ENCODE measurements at places on chromosomes 11 and 22. TPM values are rescaled to one million over a fixed set of nuclear protein-coding genes. Genes with fewer than 3 reads are reported as not detected.

MMP12 gene
- total RNA-seq, result not detected

GAB4 gene
- total RNA-seq, result not detected

DNA sequence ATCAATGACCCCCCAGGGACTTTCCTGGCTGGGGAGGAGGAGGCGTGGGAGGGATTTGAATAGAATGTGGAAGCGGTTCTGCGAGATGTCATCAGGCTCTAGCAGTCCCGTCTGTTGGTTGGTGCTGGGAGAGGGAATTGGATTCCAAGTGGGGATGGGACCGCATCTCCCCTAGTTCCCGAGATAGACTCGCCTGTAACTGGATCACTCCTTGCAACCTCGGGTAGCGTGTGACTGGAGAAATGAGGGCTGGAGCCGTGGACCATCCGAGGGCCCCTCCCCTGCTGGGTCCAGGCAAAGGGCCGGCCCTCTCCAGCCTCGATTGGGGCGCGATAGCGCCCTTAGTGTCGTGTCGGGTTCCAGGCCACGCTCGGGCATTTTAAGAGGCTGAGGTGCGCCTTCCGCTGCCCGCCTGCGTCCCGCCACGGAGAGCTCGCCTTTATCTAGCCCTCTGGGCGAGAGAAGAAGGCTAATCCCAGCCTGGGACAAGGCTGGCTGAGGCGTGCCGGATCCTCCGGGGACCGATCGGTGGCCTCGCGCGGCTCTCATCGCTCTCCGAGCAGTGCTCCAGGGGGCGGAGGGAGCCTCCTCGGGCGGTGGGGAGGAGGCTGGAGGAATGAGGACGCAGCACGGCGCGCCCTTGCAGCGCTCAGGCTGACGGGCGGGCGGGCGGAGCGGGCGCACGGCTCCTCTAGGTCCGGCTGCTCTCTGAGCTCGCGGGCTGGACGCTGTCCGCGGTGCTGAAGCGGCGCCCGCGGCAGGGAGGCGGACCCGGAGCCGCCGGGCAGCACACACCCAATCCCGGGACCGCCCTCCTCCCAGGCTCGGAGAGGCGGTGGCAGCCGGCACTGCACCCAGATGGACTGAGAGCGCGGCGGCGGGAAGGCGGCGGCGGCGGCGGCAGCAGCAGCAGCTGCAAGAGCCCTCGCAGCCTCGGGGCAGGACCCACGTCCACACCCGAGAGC lies 107.8 kb downstream of the OSBP2 start:
- peaks cover 43% of the 10 kb centered on the region for H3K27me3 ChIP-seq
- H3K4me1 ChIP-seq, result peaks cover 12% of the 10 kb centered on the region
- no peak overlapping the region for H3K4me3 ChIP-seq
- H3K27ac ChIP-seq, result no peak overlapping the region
- H3K36me3 ChIP-seq, result no peaks in the 10 kb centered on the region
- peak; percentile 75 for DNase-seq

- peaks cover 11% of the 10 kb centered on the region for H3K36me3 ChIP-seq
- H3K4me3 ChIP-seq, result no peak overlapping the region
- H3K4me1 ChIP-seq, result peaks cover 15% of the 10 kb centered on the region
- H3K27me3 ChIP-seq, result no peaks in the 10 kb centered on the region
Observed at GRCh38 chr11:43418197-43418596, 59.5 kb downstream of the TTC17 start.

DNA sequence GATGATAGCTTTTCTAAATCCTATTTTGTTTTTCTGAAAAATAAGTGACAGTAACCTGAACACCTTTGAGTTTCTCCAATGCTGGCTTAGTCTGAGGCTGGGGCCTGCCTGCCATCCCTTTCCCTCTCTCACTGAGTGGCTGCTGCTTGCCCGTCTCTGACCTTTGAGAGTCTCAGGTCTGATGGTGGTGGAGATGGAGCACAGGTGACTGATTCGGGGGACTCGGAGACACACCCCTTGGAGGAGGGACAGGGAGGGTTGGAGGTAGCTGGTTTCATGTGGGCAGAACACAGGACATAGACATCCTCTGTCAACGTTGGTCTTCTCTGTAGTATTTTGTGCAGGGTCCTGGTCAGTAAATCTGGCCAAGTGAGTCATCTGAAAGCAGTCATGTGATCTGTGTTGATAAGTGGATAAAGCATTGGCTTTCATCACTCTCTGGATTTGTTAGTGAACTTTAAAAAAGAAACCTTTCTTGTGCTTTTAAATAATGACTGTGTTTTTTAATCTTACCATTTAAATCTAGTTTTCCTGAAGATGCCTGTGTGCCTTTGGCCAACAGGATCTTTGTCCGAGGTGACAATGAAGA lies 47.1 kb upstream of the CLDN5 start:
- no peaks in the 10 kb centered on the region for H3K36me3 ChIP-seq
- peaks cover 5% of the 10 kb centered on the region for H3K27me3 ChIP-seq
- no peak overlapping the region for H3K4me3 ChIP-seq

DNA sequence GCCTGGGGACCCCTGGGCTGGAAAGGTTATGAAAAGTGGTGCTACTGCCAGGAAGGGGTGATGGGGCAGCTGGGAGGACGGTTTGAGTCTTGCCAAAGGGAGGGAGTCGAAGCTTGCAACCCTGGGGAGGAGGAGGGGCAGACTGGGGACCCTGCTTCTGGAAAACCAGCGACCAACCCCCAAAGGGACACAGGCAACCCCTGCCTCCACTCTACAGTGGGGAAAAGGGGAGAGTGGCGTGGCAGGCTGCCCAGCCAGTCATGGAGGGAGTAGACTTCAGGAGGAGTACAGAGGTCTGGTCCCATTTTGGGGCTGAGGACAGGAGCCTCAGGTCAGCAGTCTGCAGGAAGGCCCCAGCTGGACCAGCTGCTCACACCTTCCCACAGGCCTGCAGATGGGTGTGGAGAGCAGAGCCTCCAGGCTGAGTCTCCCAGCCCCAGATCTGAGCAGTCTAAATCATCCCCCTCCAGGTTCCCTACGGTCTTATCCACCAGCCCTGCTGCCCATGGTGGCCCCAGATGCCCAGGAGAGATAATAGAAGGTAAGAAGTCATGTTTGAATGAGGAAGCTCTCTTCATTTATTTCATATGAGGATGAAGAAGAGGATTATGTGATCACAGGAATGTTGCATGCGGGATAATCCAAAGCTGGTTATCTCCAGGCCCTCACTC lies 3.3 kb downstream of the DDT start:
- no peak overlapping the region for H3K4me3 ChIP-seq
- H3K36me3 ChIP-seq, result peaks cover 26% of the 10 kb centered on the region
- DNase-seq, result no peak
- peaks cover 11% of the 10 kb centered on the region for H3K4me1 ChIP-seq
- H3K27ac ChIP-seq, result no peak overlapping the region

GRCh38 chr11:61069427-61069826 lies 32.9 kb upstream of the CD5 start:
- no peak overlapping the region for H3K4me3 ChIP-seq
- H3K36me3 ChIP-seq, result peaks cover 15% of the 10 kb centered on the region
- DNase-seq, result peak; percentile 35
- H3K27ac ChIP-seq, result peak overlapping the region; percentile 29
- H3K4me1 ChIP-seq, result peaks cover 72% of the 10 kb centered on the region

GRCh38 chr11:126360049-126360446 lies 4.6 kb downstream of the ST3GAL4 start:
- H3K36me3 ChIP-seq, result no peaks in the 10 kb centered on the region
- H3K4me1 ChIP-seq, result peaks cover 15% of the 10 kb centered on the region
- H3K27me3 ChIP-seq, result no peaks in the 10 kb centered on the region
- no peak for DNase-seq

- no peak for DNase-seq
- no peak overlapping the region for H3K27ac ChIP-seq
- H3K36me3 ChIP-seq, result peaks cover 4% of the 10 kb centered on the region
- no peak overlapping the region for H3K4me3 ChIP-seq
Observed at GRCh38 chr22:17876306-17876831, 102.1 kb upstream of the BID start.
